ENCODE measurements at places on chromosomes 12 and 14.

DNA sequence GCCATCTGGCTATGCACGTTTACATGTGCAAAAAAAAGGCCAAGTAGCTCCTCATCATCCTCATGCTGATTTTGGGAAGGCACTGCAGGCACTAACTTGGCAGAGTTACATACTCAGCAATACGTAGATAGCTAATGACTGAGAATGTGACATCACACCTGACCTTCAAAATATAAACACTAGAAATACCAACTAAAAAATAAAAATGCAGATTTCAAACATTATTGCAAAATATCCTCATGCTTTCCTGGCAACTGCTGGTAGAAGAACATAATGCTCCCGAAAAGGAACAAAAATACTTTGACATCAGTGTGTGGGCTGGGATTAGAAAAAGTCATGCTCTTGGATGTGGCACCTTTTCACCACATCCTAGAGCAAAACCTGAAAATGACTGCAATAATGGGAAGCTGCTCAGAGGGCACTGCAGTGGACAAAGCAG lies 153.2 kb upstream of the ABCD2 start:
- no peak for DNase-seq

DNA sequence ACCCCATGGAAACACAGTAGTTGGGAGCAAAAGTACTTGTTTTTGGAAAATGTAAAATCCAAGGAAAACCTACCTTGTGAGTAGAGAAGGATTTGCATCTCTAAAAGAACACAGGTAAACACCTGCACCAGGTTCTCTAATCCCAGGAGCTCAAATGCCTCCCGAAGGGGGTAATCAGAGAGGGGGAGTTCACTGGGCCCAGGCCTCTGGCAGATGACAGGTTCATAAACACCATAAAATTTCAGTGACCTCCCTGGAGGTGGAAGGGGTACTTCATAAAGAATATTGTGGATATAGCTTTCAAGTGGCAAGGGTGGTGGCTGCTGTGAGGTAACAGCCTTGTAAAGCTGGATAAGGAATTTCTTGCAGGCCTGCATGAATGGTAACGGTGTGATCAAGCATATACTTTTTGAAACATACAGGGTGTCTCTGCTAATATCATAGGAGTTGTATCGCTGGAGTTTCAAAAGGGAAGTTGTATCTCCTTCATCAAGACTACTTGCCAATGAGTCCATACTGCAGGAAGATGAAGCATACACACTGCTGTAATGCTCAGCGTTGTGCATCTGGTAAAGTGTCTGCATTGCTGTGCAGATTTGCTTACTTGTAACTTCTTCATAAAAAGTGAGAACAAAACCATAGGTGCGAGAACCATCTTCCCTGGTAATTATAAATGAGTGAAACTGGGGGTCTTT lies 111.3 kb downstream of the DENND5B start:
- no peak for DNase-seq

- no peak for DNase-seq
Observed at GRCh38 chr14:90839889-90840266, 23.6 kb upstream of the TTC7B start.

GRCh38 chr12:130754234-130754901 lies 38.3 kb upstream of the RIMBP2 start:
- DNase-seq, result no peak

- DNase-seq, result no peak
Observed at GRCh38 chr12:49451468-49452259, 84.4 kb downstream of the SPATS2 start.

GRCh38 chr12:80763874-80764273 lies 47.2 kb downstream of the MYF5 start:
- DNase-seq, result no peak

DNA sequence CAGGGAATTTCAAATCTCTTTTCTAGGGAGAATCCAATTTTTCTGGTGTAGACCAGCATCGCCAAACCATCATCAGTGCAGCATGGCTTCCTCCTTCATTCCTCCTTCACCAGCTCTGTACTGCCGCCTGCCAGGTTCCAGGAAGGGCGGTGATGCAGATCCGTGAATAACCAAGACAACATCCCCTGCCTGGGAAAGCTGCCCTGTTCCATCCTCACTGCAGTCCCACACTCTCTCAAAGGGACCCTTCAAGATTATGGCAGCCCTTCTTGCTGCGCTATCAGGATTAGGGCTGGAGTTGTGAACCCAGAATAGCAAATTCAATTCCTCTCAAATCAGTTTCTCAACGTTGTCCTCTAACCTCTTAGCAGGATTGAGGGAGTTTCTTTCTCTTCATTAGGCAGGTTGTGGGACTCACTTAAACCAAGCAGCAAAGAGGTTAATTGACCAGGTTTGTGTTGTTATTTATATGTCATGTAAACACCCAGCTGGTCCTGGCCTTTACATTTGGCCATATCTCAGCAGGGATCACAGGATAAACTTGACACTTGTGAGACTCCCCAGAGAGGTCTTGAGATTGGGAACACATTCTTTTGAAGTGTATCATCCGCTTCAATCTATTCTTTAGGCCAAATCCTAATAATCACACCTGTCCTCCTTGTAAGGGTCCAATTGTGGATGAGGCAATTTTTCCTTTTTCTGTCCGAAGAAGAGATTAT lies 26.2 kb downstream of the TMEM30B start:
- no peak for DNase-seq

DNA sequence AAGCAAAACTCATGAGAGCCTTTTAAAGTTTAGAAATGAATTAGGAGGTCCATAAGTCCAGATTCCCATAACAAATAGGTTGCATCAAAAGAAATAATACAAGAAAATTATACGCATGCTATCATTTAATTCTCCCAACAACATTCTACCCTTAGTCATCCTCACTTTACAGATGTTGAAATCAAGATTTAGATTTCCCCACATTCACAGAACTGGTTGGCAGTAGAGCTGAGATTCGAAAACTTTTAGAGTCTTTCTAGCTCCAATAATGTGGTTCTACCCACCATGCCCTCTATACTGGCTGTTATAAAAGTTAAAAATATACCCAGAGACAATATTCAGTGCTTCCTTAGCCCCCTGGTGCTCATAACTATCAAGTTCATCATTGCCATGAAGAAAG lies 56.6 kb upstream of the METAP2 start:
- no peak for DNase-seq
